ENCODE measurements at places on chromosomes 16 and 17.

DNA sequence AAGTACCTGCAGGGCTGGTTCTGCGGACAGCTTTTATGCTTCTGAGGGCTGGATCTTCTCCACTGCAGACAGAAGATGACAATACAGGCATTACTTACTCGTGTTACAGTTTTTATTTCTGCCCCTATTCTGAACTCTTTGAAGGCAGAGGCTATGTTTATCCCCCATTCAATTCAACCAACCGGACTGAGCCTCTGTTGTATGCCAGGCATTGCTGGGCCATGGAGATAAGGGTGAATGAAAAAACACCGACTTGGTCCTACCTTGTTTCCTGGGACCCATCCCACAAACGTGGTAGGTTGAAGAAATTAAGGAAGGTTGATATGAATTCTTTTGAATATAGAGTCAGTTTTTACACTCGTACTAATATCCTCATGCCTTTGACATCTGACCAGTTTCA lies 10.0 kb upstream of the HP start:
- DNase-seq = no peak

DNA sequence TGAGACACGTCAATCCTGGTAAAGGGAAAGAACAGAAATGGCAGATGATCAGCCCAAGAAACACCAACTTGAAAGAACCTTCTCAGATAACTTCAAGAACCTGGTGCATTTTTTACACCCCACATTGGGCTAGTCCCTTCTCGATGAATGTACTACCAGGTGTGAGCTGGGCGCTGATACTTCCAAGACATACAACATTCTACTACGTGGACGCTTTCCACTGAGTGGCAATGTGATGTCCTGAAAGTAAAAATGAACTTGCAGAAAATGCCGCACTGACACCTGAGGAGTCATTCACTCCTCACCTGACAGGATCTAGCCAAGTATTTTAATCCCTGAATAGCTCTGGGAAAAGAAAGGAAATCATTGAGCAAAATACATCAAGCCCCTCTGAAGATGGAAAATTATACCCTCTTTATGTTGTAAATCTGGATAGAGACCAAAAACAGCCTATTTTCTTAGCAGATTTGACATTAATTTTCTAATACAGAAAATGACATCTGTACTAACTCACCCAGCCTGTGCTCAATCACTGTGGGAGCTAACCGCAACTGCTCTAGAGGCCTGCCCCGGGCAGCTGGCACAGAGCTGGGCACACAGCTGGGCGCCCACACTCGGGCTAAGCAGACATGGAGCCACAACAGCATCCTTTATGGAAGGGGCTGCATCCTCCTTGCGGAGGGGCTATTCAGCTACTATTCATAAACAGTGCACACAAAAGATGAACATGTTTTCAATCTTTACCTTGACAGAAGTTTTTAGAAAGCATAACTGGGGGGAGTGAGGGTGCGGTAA lies 16.2 kb downstream of the SNN start:
- no peak for DNase-seq

- no peak for DNase-seq
Measured at GRCh38 chr17:36613155-36613554, 11.8 kb downstream of the MRM1 start.

- DNase-seq = no peak
Measured at GRCh38 chr17:63440127-63440769, 5.9 kb downstream of the CYB561 start.

DNA sequence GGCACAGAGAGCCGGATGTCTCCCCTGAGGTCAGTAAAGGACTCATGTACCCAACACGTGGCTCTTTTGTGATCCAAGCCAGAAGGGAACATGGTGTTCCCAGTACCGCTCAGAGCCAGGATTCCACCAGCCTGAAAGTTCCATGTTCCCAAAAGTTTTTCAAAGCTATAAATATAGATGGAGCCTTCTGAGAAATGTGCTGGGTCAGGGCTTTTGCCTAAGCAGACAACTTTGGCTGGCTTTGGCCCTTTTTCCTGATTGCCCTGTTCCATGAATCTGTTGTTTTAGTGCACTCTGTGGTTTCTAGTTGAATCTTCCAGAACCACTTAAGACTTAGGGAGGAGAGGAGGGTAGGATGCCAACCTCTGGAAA lies 128.5 kb upstream of the HS3ST2 start:
- no peak for DNase-seq

GRCh38 chr17:80931421-80932265 lies 60.0 kb upstream of the CHMP6 start:
- peak; percentile 44 for DNase-seq

- DNase-seq = no peak
Measured at GRCh38 chr17:78840530-78840779, 159 bp downstream of the USP36 start.

DNA sequence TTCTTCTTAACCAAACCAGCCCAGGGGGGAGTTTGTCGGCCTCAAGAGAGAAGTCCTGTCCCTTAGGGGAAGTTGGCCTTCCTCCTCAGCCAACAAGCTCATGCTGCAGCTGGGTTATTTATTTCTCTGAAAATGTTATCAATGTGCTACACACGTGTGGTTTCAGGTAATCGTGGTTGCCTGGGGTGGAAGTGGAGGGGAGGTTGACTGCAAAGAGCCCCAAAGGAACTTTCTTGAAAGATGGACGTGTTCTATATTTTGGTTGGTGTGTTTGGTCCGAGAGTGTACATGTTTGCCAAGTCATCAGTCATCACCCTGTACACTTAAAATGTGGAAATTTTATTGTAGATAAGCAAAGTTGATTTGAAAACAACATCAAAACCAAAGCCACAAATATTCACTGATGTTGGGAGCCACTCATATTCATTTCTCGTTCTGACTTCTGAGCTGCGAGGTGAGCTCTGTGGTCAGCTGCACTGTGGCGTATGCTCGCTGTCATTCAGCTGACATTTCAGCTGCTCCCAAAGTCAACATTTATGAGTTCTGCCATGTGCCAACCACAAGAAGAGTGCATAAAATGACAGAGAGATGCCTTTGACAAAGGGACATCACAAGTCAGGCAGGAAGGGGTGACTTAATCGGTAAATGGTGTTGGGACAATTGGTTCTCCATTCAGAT lies 26.5 kb upstream of the ADGRG1 start:
- no peak for DNase-seq

DNA sequence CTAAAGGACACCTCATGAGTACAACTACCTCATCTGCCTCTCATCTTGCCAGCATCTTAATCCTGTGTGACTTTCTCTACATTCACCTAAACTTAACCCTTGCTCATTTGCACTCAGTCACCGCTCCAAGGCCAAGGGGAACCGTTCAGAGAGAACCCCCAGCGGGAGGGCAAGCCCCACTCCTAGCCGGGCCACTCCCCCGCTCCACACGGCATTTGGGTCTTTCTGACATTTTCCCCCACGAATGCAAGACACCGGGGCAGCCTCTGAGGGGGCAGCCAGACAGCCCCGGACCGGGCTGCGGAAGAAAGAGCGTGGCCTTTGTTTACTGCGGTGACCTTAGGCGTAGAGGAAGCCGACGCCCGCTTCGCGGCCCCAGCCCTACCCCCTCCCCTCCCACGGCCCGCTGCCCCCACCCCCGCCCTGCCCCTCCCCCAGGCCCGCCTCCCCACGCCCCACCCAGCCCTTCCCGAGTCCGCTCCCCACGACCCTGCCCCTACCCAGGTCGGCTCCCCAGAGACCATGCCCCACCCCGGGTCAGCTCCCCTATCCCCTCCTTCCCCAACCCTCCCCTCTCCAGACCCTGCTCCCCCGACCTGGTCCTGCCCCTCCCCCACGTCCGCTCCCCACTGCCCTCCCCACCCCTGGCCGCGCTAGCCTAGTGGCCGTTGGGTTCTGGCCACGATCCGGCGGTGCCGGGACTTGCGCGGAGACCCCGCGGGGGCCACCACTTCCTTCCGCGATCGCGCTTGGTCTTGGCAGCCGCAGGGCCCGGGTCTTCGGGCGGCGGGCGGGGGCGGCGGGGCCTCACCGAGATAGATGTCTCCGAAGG lies 789 bp downstream of the CSNK1D start:
- no peak for DNase-seq

DNA sequence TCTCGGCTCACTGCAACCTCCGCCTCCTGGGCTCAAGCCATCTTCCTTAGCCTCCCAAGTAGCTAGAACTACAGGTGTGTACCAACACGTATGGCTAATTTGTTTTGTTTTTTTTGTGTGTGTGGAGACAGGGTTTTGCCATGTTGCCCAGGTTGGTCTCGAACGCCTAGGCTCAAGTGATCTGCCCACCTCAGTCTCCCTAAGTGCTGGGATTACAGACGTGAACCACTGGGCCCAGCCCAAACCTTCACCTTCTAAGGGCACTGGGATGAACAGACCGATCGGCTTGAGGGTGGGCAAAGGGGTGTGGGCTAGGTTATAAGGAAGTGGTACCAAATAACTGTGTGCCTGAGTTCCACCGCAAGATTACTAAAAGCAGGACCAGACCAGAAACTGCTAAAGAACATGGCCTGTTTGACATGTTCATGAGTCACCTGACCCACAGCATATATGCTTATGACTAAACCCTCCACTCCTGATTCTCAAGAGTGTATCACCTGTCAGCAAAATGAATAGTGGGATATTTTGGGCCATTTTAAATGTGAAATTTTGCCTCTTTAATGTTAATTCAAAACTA lies 8.1 kb downstream of the TMEM97 start:
- DNase-seq = no peak

DNA sequence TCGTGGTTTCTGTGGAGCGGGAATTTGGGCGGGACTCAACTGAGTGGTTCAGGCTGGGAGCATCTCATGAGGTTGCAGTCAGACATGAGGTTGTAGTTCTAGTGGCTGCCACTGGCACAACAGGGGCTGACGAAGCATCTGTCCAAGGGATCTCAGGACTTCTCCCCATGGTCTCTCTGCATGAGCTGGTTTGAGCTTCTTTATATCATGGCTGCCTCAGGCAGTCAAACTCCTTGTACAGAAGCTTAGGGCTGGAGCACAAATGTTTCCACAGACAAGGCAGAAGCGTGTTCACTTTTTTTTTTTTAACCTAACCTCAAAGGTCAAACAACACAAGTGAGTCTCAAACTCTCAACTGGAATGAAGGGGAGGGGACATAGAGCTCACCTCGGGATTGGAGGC lies 243.3 kb downstream of the MSI2 start:
- no peak for DNase-seq

- no peak for DNase-seq
Measured at GRCh38 chr17:81049973-81050551, 15.1 kb downstream of the BAIAP2 start.

- peak; percentile 60 for DNase-seq
Measured at GRCh38 chr16:72355561-72355960, 183.6 kb upstream of the PMFBP1 start.

- no peak for DNase-seq
Measured at GRCh38 chr17:74825952-74826719, 33.5 kb downstream of the GRIN2C start.

DNA sequence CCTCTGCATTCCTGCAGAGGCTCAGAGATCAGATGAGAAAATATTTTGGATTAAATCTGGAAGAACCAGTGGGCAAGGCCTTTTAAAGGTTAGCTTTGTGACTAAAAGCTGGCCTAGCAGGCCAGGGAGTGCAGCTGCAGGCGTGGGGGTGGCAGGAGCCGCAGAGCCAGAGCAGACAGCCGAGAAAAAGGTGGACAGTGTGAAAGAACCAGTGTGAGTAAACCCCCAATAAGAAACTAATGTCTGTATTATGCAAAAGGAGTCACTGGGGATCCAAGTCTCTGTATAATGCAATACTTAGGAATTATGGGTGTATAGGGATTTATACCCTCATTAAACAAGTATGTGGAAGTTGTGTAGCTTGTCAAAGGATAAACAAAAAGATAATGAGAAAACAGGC lies 21.4 kb upstream of the SPACA3 start:
- DNase-seq = no peak

GRCh38 chr17:5361426-5361825 lies 58.0 kb downstream of the NUP88 start:
- no peak for DNase-seq

DNA sequence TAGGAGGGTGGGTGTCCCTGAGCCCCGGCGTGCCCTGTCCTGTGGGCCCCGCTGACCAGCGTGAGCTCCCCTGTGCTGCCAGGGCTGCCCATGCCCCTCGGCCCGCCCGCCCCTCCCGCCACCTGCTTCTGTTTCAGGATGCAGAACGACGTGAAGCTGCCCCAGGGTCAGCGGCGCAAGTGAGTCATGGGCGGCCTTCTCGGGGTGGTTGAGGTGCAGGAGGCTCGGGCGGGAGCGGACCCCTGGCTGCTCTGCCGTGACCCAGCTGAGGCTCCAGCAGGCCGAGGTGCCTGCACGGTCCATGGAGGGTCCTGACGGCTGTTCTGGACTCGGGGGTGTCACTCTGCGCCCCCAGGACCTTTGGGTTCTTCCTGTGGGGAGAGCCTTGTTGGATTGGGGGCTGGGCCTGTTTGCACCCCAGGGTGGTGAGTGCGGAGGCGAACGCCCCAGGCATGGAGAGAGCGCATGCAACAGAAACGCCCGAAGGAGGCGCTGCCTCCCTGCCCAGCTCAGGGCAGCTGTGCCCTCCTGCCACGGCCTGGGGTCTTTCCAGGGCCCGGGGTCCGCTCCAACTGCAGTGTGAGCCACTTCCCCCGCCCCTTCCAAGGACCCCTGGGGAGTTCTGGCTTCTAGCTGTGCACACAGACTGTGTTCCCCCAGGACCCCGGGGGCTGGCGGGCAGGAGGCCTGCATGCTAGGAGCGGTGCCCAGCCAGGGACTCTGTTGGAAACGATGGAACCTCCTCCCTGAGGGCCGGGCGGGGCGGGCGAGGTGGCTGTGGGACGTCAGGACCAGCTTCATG lies 4.0 kb downstream of the SLC25A10 start:
- DNase-seq = no peak

GRCh38 chr17:35745749-35746320 lies 7.2 kb downstream of the GAS2L2 start:
- DNase-seq = no peak

DNA sequence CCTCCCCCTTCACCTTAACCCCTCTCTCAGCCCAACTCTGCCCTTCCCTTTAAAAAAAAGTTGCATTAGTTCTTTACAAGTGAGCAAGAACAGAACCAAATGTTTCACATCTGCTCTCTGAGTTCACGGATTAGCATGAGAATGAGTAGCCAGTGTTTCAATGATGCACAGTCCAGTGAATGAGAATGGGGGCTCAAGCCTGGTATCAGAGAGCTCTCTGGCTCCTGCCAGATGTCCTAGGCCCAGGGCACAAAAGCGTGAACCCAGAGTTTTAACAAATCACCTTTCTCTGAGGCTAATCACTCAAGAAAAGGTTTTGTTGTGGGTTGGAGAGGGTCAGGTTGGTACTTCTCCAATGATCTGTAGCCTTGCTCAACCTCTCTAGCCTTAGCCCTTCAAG lies 41.5 kb upstream of the HS3ST3A1 start:
- no peak for DNase-seq

DNA sequence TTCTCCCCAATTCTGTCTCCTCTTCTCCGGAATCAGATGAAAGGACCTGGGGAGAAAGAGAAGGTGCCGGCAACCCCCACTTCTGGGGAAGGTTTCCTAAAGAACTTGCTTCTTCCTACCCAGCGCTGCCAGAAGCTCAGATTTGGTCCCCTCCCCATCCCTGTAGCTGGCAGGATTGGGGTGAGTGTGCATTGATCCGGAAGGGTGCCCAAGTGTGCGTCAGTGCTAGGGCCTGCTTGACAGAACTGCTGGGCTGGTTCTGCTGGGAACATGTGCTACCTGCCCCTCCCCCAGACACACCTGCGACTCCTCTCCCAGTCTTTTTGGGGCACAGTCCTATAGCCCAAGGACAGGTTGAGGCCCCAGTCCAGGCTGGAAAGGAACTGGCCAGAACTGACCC lies 3.3 kb downstream of the ARL4D start:
- DNase-seq = no peak

All from AG04449 (cell line).